ENCODE measurements at places on chromosomes 16 and 17.

GRCh38 chr16:47888142-47888541 is 267.7 kb downstream of the ABCC12 start:
- no peak for DNase-seq

DNA sequence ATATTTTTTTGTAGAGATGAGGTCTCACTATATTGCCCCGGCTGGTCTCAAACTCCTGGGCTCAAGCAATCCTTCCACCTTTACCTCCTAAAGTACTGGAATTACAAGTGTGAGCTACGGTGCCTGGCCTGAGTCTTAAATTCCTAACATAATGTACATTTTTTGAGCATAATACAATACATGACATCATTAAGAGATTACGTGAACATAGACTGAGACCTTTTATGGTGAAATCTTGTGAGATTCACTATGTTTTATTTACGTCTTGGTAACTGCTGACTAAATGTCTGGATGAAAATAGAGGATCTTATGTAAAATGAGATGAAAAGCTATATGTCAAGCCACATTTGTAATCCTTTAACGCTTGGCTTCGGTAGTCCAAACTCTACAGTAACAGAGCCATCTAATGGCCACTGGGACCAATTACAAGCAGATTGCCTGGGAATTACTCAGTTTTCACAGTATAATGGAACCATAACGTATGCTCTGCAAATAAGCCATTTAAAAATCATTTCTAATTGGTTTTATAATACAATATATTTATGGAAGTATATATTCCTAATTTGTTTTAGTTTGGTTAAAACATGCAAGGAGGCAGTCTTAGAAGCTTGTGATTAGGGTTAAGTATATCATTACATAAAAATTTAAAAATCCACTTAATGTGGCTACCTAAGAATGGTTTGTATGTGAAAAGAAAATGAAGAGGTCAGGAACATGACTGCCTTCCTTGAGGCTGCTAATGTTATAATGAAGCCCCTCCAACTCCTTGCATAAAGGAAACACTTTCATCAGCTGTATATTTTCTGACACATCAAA is 8.1 kb upstream of the EFCAB13 start:
- DNase-seq: peak; percentile 64

DNA sequence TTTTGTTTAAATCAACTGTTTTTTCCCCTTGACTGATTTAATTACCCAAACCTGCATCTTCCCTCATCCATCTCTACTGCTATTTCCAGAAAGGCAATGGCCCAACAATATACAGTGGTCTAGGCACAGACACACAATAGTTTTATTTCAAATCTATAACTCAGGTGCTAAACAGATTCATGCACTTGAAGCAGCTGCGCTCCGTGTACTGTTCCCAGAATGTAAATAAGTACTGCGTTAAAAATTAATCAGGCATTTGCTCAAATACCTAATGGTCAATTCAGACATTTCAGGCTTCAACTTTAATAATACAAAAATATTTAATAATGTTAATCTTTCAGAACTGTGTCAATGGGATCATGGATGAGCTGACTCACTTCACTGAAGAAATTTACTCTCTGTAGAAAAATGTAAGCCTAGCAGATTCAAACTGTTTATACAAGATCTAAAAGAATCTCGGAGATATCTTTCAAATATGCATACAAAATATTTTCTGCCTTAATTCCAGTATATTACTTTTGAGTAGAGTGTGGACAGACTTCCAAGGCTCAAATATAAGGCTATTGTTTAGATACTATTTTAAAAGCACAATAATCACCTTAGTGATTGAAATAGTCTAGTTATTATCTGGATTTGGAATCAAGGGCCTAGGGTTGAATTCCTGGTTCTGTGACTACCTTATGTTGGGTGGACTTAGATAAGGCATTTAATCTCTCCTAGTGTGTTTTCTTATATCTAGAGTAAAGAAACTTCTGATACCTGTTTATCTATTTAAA is 97.4 kb upstream of the PSMD7 start:
- no peak for DNase-seq

DNA sequence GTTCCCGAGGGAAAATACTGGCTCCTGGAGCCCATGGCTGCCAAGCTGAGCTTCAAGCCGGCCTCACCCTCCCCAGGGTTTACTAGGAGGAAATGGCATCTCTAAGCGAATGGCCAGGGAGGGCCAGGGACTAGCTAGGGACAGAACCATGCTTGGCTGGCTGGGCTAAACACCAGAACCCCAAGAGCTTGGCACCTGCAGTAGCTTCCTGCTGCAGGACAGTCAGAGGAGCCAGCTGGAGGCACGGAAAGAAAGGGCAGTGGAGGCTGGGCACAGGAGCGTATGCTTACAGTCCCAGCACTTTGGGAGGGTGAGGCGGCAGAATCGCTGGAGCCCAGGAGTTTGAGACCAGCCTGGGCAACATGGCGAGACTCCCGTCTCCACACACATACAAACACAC is 33.7 kb downstream of the PEMT start:
- no peak for DNase-seq

DNA sequence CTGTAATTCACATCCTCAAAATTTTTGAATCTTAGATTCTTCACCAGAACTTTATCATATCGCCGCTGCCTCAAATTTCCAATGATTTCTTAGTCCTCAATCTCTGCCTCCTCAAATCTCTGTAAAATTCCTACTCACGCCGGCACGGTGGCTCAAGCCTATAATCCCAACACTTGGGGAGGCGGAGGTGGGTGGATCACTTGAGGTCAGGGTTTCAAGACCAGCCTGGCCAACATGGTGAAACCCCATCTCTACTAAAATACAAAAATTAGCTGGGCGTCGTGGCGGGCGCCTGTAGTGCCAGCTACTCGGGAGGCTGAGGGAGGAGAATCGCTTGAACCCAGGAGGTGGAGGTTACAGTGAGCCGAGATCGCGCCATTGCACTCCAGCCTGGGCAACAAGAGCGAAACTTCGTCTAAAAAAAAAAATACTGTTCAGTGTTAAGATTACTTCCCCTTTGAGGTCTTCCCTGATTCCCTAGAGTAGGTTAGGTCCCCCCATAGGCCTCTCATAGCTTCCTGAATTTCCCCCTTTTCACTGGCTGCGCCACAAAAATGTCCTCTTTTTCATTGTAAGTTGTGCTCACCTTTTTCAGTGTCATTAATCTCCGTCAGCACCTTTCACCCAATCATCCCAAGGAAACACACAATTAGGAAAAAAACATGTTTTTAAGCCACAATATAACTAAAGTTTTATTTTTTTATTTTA is 919 bp upstream of the CBX1 start:
- no peak for DNase-seq

DNA sequence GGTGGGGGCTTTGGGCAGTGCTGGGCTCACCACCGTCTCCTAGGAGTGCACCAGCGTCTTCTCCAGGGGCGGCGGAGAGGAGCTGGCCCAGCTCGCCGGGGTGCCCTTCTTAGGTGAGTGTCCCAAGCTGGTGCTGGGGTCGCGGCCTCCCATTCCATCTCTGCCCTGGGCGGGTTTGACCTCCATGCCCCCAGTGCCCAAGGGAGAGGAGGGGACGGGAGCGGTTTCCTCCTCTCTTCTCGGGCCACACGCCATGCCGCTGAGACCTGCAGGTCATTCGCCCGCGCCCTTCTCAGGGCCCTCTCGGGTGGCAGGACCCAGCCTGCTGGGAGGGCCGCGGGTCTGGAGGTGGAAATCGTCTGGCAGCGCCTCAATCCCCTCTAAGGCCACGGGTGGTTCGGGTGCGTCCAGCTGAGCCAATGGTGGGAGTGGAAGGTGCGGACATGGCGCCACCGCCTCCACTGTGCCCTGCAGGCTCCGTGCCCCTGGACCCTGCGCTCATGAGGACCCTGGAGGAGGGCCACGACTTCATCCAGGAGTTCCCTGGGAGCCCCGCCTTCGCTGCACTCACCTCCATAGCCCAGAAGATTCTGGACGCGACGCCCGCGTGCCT is 5.3 kb downstream of the IGFALS start:
- DNase-seq: no peak

GRCh38 chr17:70276906-70277305 is 107.6 kb downstream of the KCNJ2 start:
- no peak for DNase-seq

- DNase-seq: no peak
These were observed 265.5 kb downstream of the C16orf95 start for GRCh38 chr16:87051526-87052320.

- peak; percentile 43 for DNase-seq
These were observed 5.8 kb upstream of the ZNF23 start for GRCh38 chr16:71467810-71468209.

DNA sequence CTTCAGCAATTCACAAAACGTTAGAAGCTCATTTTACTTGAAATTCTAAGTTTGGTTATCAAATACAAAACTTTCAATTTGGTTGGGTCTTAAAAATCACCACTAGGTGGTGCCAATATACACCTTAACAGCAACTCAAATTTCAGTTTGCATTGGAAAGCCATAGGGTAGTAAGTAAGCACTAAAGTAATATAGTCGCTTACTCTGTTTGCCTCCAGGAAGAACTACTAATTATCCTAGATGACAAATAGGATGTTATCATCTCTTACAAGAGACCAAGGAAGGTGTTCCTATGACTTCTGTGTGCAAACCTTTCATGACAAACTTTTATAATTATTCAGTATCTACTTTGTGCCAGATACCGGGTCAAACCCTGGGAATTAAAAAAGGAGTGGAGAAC is 93.3 kb downstream of the MYO1D start:
- DNase-seq: peak; percentile 63

GRCh38 chr17:80413771-80414507 is 1.0 kb upstream of the ENDOV start:
- no peak for DNase-seq

GRCh38 chr17:42424991-42425610 is 2.0 kb upstream of the CAVIN1 start:
- no peak for DNase-seq

- no peak for DNase-seq
These were observed 188.0 kb downstream of the CDH11 start for GRCh38 chr16:64933885-64934284.
